ENCODE measurements at places on chromosomes 7 and 10.
A peak's percentile ranks its signal among the peaks of the same experiment; 100 is the strongest.

GRCh38 chr10:118002581-118002980 lies 44.2 kb downstream of the RAB11FIP2 start:
- peak; percentile 40 for DNase-seq
- no peaks in the 10 kb centered on the region for H3K27me3 ChIP-seq
- no peak overlapping the region for H3K27ac ChIP-seq
- H3K4me1 ChIP-seq: no peaks in the 10 kb centered on the region

- H3K4me3 ChIP-seq: no peak overlapping the region
- H3K27ac ChIP-seq: no peak overlapping the region
- no peaks in the 10 kb centered on the region for H3K36me3 ChIP-seq
- H3K4me1 ChIP-seq: no peaks in the 10 kb centered on the region
- H3K27me3 ChIP-seq: peaks cover 14% of the 10 kb centered on the region
- no peak for DNase-seq
Measured at GRCh38 chr10:61173450-61173849, 229.5 kb upstream of the RHOBTB1 start.

GRCh38 chr10:25547382-25547781 lies 372.6 kb downstream of the GPR158 start:
- no peak overlapping the region for H3K27ac ChIP-seq
- H3K27me3 ChIP-seq: no peaks in the 10 kb centered on the region
- H3K36me3 ChIP-seq: no peaks in the 10 kb centered on the region
- H3K4me1 ChIP-seq: no peaks in the 10 kb centered on the region

- peak overlapping the region; percentile 83 for H3K4me3 ChIP-seq
- no peaks in the 10 kb centered on the region for H3K27me3 ChIP-seq
- peaks cover 11% of the 10 kb centered on the region for H3K4me1 ChIP-seq
- no peaks in the 10 kb centered on the region for H3K36me3 ChIP-seq
- no peak for DNase-seq
Measured at GRCh38 chr7:44998153-44998871, 1.7 kb upstream of the CCM2 start.

DNA sequence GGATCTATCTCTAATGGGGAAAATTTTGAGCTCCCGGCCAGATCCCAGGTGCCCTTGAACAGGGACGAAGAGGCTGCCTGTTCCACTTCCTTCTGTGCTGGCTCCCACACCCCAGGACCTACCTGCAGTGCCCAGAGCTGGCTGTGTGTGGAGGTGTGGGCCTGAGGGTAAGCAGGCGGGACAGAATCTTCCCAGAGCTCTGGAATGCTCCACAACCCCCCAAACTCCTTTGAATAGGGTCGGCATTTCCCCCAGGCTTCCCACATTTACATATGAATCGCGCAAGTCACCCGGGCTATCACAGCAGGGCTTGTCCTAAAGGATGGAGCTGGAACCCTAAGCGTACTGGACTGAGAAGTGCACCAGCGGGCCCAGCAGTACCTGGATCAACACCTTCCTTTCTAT lies 95.9 kb downstream of the DNMBP start:
- H3K27ac ChIP-seq: no peak overlapping the region
- no peak overlapping the region for H3K4me3 ChIP-seq
- H3K27me3 ChIP-seq: no peaks in the 10 kb centered on the region

GRCh38 chr7:100366411-100367250 lies 6.7 kb upstream of the PILRA start:
- H3K4me3 ChIP-seq: no peak overlapping the region
- H3K4me1 ChIP-seq: no peaks in the 10 kb centered on the region
- H3K36me3 ChIP-seq: peaks cover 11% of the 10 kb centered on the region
- H3K27me3 ChIP-seq: no peaks in the 10 kb centered on the region
- H3K27ac ChIP-seq: no peak overlapping the region

Data from GM23248 (cell line).